ENCODE measurements at places on chromosomes 16 and 17. TPM values are rescaled to one million over a fixed set of nuclear protein-coding genes. Genes with fewer than 3 reads are reported as not detected.
A peak's percentile ranks its signal among the peaks of the same experiment; 100 is the strongest.

GRCh38 chr17:27503611-27504010 is 47.4 kb downstream of the KSR1 start:
- DNase-seq: no peak
- H3K27me3 ChIP-seq: no peaks in the 10 kb centered on the region
- H3K4me1 ChIP-seq: peaks cover 30% of the 10 kb centered on the region
- no peak overlapping the region for H3K27ac ChIP-seq
- H3K4me3 ChIP-seq: no peak overlapping the region
- H3K36me3 ChIP-seq: peaks cover 3% of the 10 kb centered on the region

DNA sequence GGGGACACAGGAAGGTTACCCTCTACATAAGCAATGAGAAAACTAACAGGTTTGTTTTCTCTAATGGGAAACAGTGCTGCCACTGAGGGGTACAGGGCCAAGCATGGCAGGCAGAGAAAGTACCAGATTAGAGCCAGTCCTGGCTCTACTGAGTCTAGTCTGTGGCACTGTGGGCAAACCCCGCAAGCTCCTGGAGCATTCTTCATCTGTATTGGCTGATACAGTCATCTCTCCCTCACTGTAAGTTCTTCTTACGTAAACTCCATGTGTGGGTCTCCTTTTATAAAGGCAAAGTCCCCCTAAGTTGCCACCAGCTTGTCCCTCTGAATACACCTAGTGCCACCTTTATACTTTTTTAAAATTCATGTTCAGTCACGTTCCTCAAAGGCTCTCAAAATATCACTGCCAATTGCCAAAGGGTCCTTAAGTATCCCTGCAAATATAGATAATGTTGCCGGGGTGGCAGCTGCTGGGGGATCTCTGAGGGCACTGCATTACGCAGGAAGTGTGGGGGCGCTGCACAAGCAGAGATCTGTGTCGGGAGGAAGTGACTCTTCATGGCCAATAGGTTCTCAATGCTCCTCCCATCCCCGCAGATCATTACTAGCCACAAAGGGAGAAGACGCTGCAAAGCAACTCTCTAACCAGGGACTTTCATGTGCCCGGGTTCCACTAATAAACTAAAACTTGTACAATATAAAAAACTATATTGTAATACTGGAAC is 18.8 kb downstream of the XPO6 start:
- H3K4me3 ChIP-seq: peak overlapping the region; percentile 48
- peaks cover 50% of the 10 kb centered on the region for H3K4me1 ChIP-seq
- H3K27ac ChIP-seq: peak overlapping the region; percentile 86
- DNase-seq: no peak
- no peaks in the 10 kb centered on the region for H3K27me3 ChIP-seq

DNA sequence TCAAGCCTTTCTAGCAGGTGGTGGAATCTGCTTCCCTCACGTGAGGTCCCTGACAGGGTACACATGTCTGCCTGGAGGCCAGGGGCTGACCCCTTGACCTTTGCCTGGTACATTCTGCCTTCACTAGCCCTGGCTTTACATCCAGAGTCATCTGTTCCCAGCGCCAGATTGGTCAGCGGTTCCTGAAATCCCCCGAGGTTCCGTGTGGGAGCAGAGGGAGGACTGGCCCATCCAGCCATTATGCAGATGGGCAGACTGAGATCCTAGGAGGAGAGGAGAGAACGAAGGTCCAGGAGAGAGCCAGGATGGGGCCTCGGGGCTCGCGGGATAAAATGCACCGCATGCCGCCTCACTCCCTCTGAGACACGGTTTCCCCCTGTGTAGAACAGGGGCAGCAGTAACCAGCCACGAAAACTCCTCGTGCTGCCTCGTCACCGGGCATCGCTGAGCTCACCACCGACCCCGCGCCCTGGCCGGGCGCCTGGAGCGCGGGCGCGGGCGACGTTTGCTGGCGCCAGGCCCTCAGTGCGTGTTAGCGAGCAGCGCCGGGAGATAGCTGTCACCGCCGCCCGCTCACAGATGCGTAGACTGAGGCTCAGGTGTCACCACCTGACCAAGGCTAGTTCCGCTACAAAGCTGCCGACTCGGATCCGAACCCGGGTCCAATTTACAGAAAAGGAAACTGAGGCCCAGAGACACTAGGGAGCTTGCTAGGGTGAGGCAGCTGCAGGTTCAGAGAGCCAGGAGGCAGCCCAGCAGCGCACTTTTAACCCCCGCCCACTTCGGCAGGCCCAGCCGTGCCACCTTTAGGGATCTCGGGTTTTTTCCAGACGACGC is 811 bp upstream of the MAP2K3 start:
- H3K4me3 ChIP-seq: peak overlapping the region; percentile 67
- no peaks in the 10 kb centered on the region for H3K36me3 ChIP-seq
- H3K27ac ChIP-seq: no peak overlapping the region
- H3K4me1 ChIP-seq: peaks cover 27% of the 10 kb centered on the region
- DNase-seq: no peak
- no peaks in the 10 kb centered on the region for H3K27me3 ChIP-seq

DNA sequence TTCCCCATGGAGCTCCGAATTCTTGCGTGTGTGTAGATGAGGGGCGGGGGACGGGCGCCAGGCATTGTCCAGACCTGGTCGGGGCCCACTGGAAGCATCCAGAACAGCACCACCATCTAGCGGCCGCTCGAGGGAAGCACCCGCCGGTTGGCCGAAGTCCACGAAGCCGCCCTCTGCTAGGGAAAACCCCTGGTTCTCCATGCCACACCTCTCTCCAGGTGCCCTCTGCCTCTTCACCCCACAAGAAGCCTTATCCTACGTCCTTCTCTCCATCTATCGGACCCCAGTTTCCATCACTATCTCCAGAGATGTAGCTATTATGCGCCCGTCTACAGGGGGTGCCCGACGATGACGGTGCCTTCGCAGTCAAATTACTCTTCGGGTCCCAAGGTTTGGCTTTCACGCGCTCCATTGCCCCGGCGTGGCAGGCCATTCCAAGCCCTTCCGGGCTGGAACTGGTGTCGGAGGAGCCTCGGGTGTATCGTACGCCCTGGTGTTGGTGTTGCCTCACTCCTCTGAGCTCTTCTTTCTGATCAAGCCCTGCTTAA is 617 bp upstream of the SENP3 start:
- peak overlapping the region; percentile 92 for H3K4me3 ChIP-seq
- H3K27ac ChIP-seq: peak overlapping the region; percentile 23
- peaks cover 37% of the 10 kb centered on the region for H3K4me1 ChIP-seq
- no peaks in the 10 kb centered on the region for H3K27me3 ChIP-seq
- no peak for DNase-seq
- H3K36me3 ChIP-seq: peaks cover 13% of the 10 kb centered on the region

DNA sequence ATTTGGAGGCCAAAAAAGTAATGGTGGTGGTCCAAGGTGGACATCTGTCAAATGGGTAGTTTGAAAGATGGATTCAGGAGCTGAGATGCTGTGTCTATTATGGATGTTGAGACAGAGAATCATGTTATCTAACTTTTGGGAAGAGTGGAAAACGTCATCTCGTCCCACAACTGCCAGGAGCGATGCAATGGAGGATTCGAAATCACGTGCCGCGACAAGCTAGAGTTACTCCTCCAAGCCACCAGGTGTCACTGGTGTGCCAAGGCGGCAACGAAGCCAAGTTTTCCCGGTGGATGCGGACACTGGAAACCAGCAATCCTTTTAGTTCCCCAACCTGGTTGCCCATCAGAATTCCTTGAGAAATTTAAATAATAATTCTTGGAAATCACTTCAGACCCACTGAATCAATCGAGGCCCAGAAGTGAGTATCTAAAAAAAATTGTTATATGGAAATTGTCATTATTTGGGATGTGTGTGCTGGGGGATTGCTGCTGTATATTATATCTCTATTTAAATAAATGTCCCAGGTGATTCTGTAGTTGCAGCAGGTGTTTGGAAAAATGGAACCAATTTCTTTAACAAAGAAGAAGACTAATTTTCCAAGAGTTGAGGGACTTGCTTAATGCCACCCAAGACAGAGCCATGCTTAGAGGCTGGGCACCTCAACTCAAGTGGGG is 206.1 kb downstream of the HAPSTR1 start:
- no peaks in the 10 kb centered on the region for H3K27me3 ChIP-seq
- no peak overlapping the region for H3K4me3 ChIP-seq
- H3K4me1 ChIP-seq: no peaks in the 10 kb centered on the region
- H3K27ac ChIP-seq: no peak overlapping the region

DNA sequence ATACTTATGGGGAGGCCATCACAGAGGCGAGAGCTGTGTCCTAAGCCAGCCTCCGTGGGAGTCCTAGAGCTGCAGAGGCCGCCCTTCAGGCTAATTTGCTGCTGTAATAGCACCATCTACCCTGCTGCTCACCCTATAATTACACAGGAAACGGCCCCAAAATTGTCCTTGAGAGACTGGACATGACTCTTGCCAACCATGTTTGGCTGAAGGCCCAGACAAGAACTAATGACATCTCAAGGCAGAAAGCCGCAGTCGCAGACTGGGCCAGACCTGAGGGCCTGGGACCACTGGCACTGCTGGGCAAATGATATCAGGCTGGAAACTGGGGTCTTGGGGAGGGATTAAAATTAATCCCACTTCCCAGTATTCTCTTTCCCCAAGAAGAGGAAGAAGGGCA is 24.1 kb downstream of the PSMD7 start:
- H3K4me1 ChIP-seq: no peaks in the 10 kb centered on the region
- H3K4me3 ChIP-seq: no peak overlapping the region
- no peaks in the 10 kb centered on the region for H3K36me3 ChIP-seq
- no peak for DNase-seq

DNA sequence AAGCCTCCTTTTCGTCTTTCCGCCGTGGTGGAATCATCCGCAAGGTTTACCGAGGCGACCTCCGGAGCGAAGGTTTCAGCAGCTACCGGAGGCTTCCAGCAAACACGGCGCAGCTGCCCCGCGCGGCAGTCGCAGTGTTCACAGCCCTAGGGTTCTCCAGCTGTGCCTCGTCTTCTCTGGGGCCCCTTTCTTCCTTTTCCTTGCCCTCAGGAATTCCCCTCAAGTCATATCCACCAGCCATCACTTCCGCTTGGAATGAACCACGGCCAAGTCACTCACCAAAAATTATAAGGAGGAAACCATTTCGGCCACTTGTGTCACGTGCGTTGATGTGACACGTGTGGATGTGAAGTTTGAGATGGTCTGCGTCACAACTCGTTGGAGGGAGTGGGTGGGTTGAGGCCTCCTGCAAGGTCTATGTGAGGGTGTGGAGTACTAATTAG is 636 bp upstream of the ERN1 start:
- peak overlapping the region; percentile 8 for H3K4me3 ChIP-seq
- no peaks in the 10 kb centered on the region for H3K27me3 ChIP-seq
- no peaks in the 10 kb centered on the region for H3K36me3 ChIP-seq
- peak; percentile 68 for DNase-seq
- peaks cover 32% of the 10 kb centered on the region for H3K4me1 ChIP-seq

- no peak for DNase-seq
- H3K27me3 ChIP-seq: no peaks in the 10 kb centered on the region
- H3K4me3 ChIP-seq: no peak overlapping the region
- H3K36me3 ChIP-seq: no peaks in the 10 kb centered on the region
- H3K4me1 ChIP-seq: peaks cover 35% of the 10 kb centered on the region
Measured at GRCh38 chr17:31534223-31534888, 142.9 kb downstream of the RAB11FIP4 start.

DNA sequence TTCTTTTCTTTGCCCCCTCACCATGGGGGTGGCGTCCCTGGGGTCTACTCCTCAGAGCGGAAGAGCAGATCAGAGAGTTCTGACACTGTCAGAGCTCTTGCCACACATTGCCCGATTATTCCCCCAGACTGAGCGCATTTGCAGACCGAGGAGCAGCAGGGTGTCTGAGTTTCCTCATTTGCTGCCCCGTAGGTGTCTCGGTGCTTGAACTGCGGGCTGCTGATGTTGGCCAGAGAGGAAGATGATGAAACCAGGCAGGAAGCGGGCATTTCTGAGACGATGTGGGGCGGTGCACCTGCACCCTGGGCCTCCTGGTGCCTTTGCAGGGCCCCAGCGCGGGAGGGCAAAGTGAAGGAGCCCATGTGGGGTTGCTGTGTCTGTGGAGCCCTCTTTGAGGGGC is 55.2 kb downstream of the ARSG start:
- H3K4me1 ChIP-seq: peaks cover 11% of the 10 kb centered on the region
- 0 out of 2 replicates have a peak overlapping the region, but pooled peaks have one; percentile 15 for H3K4me3 ChIP-seq
- peak; percentile 24 for DNase-seq
- H3K27me3 ChIP-seq: no peaks in the 10 kb centered on the region

DNA sequence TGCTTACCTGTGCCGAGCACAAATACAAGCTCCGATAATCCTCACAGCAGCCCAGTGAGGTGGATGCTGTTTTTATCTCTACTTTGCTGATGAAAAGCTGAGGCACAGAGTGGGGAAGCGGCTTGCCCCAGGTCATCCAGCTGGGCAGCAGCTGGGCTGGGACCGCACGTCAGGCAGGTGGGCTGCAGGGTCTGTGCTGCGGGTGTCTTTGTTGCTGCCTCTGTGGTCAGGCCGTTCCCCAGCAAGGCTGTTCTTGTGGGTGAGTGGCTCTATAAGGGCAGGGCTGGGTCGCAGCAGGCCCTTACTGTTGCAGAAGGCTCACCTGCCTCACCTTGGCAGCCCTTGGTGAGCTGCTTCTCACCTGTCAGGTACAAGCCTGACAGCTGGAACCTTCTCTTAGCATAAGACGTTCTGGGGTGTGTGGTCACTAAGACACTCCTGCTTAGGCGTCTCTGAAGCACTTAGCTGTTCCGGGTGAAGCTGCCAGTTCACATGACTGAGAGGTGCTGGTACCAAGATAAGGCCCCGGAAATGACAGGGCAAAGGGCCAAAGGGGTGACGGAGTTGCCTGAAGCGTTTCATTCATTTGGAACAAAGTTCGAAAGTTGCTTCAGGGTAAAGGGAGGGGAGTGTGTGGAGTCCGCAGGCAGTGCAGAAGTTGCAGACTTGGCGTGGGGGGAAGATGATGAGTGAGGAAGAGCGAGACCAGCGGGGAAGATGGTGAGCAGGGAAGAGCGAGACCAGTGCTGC is 17.4 kb downstream of the IRF8 start:
- no peaks in the 10 kb centered on the region for H3K27me3 ChIP-seq
- H3K4me3 ChIP-seq: no peak overlapping the region
- DNase-seq: no peak
- H3K36me3 ChIP-seq: peaks cover 67% of the 10 kb centered on the region

- H3K27me3 ChIP-seq: no peaks in the 10 kb centered on the region
- DNase-seq: no peak
- no peak overlapping the region for H3K4me3 ChIP-seq
- H3K4me1 ChIP-seq: no peaks in the 10 kb centered on the region
- H3K36me3 ChIP-seq: no peaks in the 10 kb centered on the region
Measured at GRCh38 chr17:66655861-66656260, 179.1 kb upstream of the CACNG5 start.

DNA sequence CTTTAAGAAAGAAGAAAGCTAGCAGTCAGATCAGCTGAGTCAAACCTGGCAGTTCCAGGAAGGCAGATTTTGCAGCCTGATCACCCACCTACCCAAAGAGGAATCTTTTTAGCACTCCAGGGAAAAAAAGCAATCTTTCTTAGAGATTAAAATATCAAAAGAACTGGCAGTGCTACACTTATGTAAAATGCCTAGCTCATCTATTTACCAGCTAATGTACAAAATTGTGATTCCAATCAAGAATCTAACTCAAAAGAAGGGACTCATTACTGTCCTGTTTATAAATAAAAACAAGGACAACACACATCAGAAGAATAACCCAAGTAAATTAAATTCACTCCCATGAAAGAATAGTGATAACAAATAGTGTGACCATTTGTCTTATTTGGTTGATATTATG is 222.4 kb upstream of the ERCC4 start:
- DNase-seq: no peak
- H3K27ac ChIP-seq: no peak overlapping the region
- H3K4me3 ChIP-seq: no peak overlapping the region
- H3K27me3 ChIP-seq: no peaks in the 10 kb centered on the region
- H3K36me3 ChIP-seq: no peaks in the 10 kb centered on the region

The GAS2L2 gene
- total RNA-seq: not detected

The IFI35 gene
- total RNA-seq: 61.3 TPM

The MAP2K6 gene
- 24.6 TPM for total RNA-seq

The PDILT gene
- not detected for total RNA-seq

The EFCAB5 gene
- 1.1 TPM for total RNA-seq

The ZDHHC1 gene
- 0.77 TPM for total RNA-seq

The ANKS3 gene
- 12.9 TPM for total RNA-seq

The SEZ6L2 gene
- 0.49 TPM for total RNA-seq

Measured in GM12878 (cell line).